Skeletal muscle tissue (tissue), 5 donors: ENCODE measurements at places on chromosomes 6 and 20. TPM values are rescaled to one million over a fixed set of nuclear protein-coding genes. Genes with fewer than 3 reads are reported as not detected.

The PRPH2 gene
- total RNA-seq, result 5.7 TPM

The TMEM200A gene
- total RNA-seq, result 21.4 TPM

The C20orf141 gene
- total RNA-seq, result not detected

The RAET1G gene
- total RNA-seq, result not detected

The SLC17A9 gene
- not detected for total RNA-seq

The C6orf15 gene
- total RNA-seq, result not detected
